ENCODE measurements at places on chromosomes 13 and 19. TPM values are rescaled to one million over a fixed set of nuclear protein-coding genes. Genes with fewer than 3 reads are reported as not detected.

The JAK3 gene
- total RNA-seq = 1.8 TPM

The BRSK1 gene
- total RNA-seq = 1.8 TPM

The HPN gene
- total RNA-seq = under 0.01 TPM

The CFAP97D2 gene
- not detected for total RNA-seq

The CEACAM6 gene
- not detected for total RNA-seq

The VSTM1 gene
- total RNA-seq = not detected

The ATP5F1D gene
- total RNA-seq = 12.4 TPM

The C13orf42 gene
- not detected for total RNA-seq

The PLEKHJ1 gene
- 43.4 TPM for total RNA-seq

The COX6B2 gene
- total RNA-seq = not detected

The CHMP2A gene
- 98.1 TPM for total RNA-seq

The ONECUT3 gene
- not detected for total RNA-seq

The SPTBN4 gene
- total RNA-seq = 0.72 TPM

The NPHS1 gene
- total RNA-seq = not detected

The TJP3 gene
- not detected for total RNA-seq

The SMIM44 gene
- total RNA-seq = not detected

The CEACAM8 gene
- total RNA-seq = not detected

The ZSCAN4 gene
- 0.36 TPM for total RNA-seq

The SIGLEC5 gene
- under 0.01 TPM for total RNA-seq

The NLRP11 gene
- not detected for total RNA-seq

The PRR20E gene
- not detected for total RNA-seq

The TICAM1 gene
- 2.7 TPM for total RNA-seq

The EPS8L1 gene
- total RNA-seq = 1.1 TPM

The DCAF15 gene
- total RNA-seq = 11.5 TPM

The S1PR4 gene
- not detected for total RNA-seq

The C19orf73 gene
- total RNA-seq = not detected

Data from osteoblast (primary cell).